ENCODE measurements at places on chromosomes 3 and 15.

DNA sequence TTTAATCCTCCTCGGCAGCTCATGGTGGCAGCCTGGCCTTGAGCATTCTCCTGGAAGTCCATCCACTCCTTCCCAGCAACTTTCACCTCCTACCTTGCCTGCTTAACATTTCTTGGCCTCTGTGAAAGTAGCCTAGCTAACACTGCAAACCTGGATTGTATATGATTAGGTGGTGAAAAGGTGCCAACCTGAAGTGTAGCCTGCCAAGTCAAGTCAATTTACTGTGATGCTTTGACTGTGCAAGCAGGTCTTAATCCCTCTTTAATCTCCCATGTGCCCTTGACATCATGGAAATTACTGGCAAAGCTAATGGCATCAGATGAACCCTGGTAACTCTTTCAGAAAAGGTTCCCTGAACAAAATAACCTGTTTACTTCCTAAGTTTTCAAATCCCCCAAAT is 169.7 kb upstream of the NR2F2 start:
- no peaks in the 10 kb centered on the region for H3K27me3 ChIP-seq
- H3K4me3 ChIP-seq, result no peak overlapping the region
- no peak overlapping the region for H3K27ac ChIP-seq
- DNase-seq, result no peak

DNA sequence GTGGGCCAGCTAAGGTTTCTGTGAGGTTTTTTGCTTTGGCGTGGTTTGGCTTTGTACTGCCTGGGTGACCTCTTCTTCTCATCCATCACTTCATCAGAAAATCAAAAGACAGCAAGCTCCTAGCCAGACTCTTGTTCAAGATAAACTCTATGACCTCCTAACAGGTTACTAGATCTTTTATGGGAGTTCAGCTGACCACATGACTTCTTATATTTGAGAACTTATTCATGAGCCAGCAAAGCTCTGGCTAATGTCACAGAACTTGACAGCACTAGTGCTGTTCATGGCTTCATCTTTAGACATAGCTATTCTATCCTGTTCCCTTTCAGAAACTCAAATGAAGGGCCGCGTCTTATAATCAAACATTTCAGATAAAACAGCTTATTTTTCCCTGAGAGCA is 527.1 kb upstream of the GOLIM4 start:
- peaks cover 8% of the 10 kb centered on the region for H3K4me1 ChIP-seq
- no peak overlapping the region for H3K4me3 ChIP-seq
- DNase-seq, result no peak

DNA sequence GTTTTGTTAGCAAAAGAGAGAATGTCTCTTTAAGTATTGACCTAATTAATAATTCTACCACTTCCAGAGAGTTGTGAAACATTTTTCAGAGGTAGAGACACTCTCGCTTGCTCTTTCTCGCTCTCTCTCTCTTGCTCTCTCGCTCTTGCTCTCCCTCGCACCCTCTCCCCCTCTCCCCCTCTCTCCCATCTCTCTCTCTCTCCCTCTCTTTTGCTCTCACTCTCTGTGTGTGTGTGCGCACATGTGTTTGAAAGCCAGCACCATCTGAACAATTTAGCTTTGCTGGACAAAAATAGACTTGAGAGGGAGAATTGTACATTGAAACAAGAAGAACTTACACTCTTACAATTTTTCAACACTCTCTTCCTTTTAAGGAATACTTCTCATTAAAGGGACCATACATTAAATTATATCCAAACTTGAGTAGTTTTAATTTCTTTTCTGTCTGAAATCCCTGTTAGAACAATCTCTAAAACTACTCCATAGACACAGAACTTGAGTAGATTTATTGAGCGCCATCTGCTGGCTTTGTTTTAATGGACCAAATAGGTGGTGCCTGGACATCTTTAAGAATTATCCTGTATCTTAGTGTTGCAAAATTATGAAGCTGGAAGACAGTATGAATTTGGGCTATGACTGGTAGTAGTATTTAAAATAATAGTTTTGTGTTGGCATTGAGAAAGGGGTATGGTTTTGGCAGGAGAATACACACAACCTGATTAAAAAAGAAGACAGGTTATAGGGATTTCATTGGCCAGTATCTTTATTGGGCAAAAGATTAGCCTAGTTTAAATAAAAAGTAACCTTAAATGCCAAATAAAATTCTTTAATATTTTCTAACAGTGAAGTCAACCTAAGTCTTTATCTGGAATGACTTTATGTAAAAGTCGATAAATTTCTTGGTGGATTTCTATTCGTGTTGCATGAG is 124.6 kb downstream of the AKAP13 start:
- no peak overlapping the region for H3K4me3 ChIP-seq
- no peaks in the 10 kb centered on the region for H3K36me3 ChIP-seq
- peaks cover 32% of the 10 kb centered on the region for H3K4me1 ChIP-seq
- H3K27me3 ChIP-seq, result no peaks in the 10 kb centered on the region

GRCh38 chr3:69735893-69736292 is 3.4 kb upstream of the MITF start:
- peaks cover 18% of the 10 kb centered on the region for H3K36me3 ChIP-seq
- H3K27me3 ChIP-seq, result peaks cover 26% of the 10 kb centered on the region
- no peaks in the 10 kb centered on the region for H3K4me1 ChIP-seq
- H3K27ac ChIP-seq, result no peak overlapping the region
- no peak overlapping the region for H3K4me3 ChIP-seq

DNA sequence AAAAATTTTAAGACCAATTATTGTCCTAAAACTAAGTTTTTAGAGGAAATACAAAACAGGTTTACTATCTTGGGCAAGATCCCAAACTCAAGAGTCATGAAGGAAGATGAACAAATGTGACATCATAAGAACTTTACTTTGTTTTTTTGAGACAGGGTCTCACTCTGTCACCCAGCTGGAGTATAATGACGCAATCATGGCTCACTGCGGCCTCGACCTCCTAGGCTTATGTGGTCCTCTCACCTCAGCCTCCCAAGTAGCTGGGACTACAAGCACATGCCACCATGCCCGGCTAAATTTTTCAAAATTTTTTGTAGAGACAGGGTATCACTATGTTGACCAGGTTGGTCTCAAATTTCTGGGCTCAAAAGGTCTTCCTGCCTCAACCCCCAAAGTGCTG is 69.3 kb downstream of the PCSK6 start:
- H3K36me3 ChIP-seq, result no peaks in the 10 kb centered on the region
- no peaks in the 10 kb centered on the region for H3K4me1 ChIP-seq
- H3K27me3 ChIP-seq, result no peaks in the 10 kb centered on the region
- DNase-seq, result no peak

DNA sequence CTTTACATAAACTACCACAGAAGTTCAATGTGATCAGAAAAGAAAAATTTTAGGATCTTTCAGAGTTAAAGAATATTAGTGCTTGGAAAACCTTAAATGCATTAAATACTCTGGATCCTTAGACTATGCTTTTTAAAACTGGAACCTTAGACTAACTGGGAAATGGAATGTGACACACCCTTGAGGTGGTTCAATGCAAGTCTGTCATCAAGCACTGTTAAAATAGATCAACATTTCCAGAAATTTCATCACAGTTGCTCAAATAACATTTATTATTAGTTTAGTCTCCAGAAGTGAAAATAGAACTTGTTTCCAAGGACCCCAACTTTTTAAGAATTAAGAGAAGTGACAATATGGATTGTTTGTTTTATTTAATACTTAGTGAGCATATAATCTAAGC is 71.8 kb downstream of the GAP43 start:
- no peak for DNase-seq
- H3K36me3 ChIP-seq, result peaks cover 5% of the 10 kb centered on the region
- no peaks in the 10 kb centered on the region for H3K27me3 ChIP-seq
- peaks cover 12% of the 10 kb centered on the region for H3K4me1 ChIP-seq
- no peak overlapping the region for H3K4me3 ChIP-seq
- peak overlapping the region; percentile 63 for H3K27ac ChIP-seq

DNA sequence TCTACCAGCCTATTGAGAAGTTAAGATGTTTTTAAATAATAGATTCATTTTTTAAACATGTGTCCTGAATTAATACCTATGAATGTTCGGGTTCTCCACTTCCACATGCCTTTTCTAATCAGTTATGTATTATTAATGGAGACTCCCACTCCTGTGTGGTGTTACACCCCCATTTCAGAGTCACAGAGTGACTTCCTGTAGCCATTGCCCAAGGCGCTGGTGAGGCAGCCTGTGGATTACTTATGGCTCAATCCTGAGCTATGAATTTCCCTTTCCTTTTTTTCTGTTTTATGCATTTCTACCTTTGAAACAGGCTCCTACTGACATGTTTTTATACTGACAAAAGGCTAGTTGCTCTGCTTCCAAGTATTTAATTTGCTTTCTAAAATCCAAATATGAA is 162.3 kb downstream of the GABRG3 start:
- H3K27me3 ChIP-seq, result no peaks in the 10 kb centered on the region
- H3K36me3 ChIP-seq, result no peaks in the 10 kb centered on the region
- no peak overlapping the region for H3K4me3 ChIP-seq
- no peaks in the 10 kb centered on the region for H3K4me1 ChIP-seq
- no peak overlapping the region for H3K27ac ChIP-seq
- no peak for DNase-seq

- no peak overlapping the region for H3K4me3 ChIP-seq
- H3K27ac ChIP-seq, result no peak overlapping the region
- H3K27me3 ChIP-seq, result peaks cover 28% of the 10 kb centered on the region
Measured at GRCh38 chr3:66851894-66852613, 146.1 kb upstream of the KBTBD8 start.

DNA sequence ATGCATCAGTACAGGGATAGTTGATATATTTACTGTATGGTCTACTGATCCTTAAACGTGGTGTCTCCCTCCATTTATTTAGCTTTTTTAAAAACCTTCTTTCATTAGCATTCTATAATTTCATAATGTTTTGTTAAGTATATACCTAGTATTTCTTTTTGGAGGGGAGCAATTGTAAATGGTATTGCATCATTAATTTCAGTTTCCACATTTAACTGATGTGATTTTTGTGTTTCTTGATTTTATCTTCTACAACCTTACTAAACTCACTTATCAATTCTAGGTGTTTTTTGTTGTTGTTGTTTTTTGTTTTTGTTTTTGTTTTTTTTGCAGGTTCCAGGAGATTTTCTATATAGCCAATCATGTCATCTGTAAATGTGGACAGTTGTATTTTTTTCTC is 18.4 kb downstream of the GOLGA6L1 start:
- DNase-seq, result no peak
- H3K27me3 ChIP-seq, result no peaks in the 10 kb centered on the region
- H3K4me1 ChIP-seq, result no peaks in the 10 kb centered on the region
- no peak overlapping the region for H3K4me3 ChIP-seq
- H3K27ac ChIP-seq, result no peak overlapping the region

DNA sequence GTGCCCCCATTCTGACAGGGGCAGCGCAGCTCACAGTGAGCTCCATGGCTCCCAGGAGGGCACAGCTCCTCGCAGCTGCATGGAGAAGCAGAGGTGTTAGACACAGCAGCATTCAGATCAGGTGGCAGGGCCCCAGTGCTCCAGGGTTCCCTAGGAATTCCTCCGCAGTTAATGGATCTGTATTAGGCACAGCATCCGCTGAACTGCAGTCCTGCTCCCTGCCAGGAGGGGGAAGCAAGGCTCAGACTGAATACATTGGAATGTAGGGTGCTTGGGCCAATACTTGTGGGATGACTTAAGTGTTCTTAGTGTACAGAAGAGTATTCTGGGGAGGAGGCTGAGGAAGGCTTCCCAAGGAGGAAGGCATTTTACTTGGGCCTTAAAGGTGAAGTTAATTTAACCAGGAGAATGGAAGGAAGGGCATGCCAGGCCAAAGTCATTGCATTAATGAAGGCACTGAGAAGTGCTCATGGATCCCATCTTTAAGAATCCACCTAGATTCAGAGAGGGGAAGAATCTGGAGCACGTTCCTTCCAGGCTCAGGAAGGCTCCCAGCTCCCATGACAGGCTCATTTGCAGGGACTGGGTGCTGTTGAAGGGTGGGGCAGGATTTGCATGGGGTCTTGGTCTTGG is 111.6 kb downstream of the RAB11A start:
- H3K36me3 ChIP-seq, result peaks cover 4% of the 10 kb centered on the region
- H3K4me1 ChIP-seq, result peaks cover 24% of the 10 kb centered on the region
- H3K4me3 ChIP-seq, result peak overlapping the region; percentile 73
- DNase-seq, result peak; percentile 84
- peaks cover 22% of the 10 kb centered on the region for H3K27me3 ChIP-seq
- H3K27ac ChIP-seq, result peak overlapping the region; percentile 70

DNA sequence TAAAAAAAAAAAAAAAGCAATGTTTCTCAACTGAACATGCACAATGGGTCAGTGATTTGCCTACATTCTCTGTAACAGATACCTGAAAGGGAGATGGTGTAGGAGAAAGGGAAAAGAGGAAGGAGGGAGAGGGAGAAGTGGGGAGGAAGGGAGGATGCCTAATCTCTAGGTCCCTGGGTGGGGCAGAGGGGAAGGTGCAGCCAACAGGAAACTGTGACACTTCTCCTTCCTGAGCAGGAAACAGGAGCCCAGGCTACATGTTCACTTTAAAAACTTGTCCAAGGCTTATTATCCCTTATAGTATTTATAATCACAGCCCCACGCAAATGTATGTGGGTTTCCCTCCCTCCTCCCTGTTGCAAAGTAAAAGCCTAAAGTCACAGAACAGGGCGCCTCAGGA is 137.9 kb downstream of the MINAR1 start:
- H3K36me3 ChIP-seq, result no peaks in the 10 kb centered on the region
- H3K4me3 ChIP-seq, result no peak overlapping the region
- DNase-seq, result no peak
- no peaks in the 10 kb centered on the region for H3K27me3 ChIP-seq
- H3K27ac ChIP-seq, result no peak overlapping the region

DNA sequence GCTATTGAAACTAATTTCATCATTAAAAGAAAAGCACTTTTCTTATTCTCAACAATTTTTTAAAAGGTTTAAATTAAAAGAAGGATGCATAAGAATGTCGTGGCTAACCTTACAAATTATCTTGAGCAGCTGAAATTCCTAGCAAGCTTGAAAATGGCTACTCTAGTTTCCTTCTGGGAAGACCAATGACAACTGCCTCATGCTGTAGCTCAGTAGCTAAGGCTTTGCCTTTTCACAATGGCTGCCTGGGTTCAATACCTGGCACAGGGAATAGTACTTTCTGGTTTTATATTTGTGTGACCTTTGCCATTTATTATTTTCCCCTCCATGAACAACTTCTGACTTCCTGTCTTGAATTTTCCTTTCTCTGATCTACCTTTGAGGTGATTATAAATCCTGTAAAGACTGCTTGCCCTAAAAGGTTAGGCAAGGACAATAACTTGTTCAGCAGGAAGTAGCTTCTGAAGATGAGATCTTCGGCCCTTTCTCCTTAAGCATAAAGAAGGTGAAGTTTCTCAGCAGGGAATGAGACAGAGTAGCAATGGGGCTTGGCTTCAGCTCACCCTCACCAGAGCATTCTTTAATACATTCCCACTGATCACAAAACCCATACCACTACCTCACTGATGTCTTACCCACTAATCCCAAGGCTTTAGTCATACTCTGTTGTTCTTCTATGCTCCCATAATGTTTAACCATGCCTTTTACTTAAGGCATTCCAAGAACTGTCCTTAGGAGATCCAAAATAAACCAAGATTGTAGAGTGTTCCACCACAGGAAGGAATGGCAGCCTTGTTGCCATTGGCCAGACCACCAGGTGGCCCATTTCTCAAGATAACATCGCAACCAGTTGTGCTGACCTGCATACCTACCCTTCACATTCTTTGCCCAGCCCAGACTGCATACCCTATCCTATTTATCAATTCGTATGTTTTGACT is 276.8 kb downstream of the ULK4 start:
- H3K4me3 ChIP-seq, result no peak overlapping the region
- H3K36me3 ChIP-seq, result no peaks in the 10 kb centered on the region
- peaks cover 9% of the 10 kb centered on the region for H3K4me1 ChIP-seq
- no peak for DNase-seq
- H3K27me3 ChIP-seq, result no peaks in the 10 kb centered on the region
- H3K27ac ChIP-seq, result no peak overlapping the region

All from Calu3 (cell line).